ENCODE measurements at places on chromosomes 11 and 22.

GRCh38 chr11:56783448-56784041 is 35.0 kb upstream of the OR9G4 start:
- DNase-seq = no peak

DNA sequence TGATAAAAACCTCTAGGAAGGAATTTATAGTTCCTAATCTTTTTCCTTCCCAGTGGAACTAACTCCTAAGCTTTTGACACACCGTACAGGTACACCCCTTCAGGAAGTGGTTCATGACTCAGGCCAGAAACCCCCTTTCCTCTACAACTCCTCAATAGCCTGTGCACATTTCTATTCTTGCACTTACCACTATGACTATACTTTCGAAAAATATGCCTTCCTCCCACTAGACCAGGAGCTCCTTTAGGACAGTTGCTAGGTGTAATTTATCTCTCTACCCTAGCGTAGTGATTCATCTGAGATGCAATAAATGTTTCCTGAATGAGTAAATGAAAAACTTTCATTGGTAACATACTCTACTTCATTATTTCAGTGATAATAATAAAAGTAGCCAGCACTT is 14.5 kb downstream of the MAP6 start:
- no peak for DNase-seq

DNA sequence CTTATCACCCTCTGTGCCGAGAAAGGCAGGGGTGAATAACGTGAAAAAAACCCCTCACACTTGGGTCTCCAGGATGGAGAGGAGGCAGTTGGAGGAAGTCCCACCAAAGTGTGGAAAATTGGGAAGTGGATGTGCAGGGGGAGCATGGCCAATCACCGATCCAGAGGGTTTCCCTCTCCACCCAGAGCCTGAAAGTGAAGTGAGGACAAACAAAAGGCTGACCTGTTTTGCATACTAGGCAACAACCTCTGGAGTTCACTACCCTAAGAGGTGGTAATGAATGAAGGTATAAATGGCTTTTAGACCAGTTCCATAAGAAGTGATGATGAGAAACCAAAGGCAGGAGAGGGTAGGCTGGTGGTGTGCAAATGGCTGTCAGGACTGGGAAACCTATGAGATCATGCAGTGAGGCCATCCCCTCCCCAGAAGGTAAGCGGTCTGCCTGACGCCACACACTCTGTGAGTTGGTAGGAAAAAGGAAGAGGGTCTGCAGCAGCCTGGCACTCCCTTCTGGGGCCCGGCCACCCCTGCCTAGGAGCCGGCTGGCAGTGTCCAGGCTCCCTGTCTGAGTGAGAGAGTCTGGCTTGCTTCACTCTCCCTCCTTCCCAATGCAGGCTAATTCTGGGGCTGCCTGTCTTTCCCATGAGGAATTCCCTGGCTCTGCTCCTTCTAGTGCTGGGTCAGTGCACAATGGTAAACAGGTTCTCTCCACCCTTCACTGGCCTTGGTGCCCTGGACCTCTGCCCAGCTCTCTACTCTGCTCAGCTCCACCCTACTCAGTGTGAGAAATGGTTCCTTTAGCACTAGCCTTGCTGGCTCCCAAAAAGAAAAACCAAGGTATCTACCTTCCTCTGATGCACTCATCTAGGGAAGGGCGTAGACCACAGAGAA is 15.6 kb downstream of the TBC1D10A start:
- no peak for DNase-seq

DNA sequence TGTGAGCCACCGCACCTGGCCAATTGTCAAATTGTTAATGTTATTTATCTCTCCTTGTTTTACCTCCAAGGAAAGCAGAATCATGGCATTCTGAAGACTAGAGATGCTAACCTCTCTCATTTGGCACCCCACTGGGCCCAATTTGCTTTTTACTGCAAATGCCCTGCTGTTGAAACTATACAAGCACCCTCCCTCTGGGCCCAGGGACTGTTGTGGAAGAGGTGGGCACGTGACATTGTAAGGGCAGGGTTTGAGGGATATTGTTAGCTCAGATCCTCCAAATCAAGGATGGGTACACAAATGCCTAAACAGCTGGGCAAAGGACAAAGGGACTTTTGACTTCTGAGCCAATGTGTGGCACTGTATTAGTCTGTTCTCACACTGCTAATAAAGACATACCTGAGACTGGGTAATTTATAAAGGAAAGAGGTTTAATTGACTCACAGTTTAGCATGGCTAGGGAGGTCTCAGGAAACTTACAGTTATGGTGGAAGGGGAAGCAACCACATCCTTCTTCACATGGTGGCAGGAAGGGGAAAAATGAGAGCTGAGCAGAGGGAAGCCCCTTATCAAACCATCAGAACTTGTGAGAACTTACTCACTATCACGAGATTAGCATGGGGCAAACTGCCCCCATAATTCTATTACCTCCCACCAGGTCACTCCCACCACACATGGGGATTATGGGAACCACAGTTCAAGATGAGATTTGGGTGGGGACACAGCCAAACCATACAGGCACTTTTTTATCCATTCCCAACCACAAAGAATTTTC is 6.5 kb upstream of the ALDH3B2 start:
- no peak for DNase-seq

GRCh38 chr11:115256397-115257197 is 247.6 kb downstream of the CADM1 start:
- DNase-seq = no peak

GRCh38 chr11:134072844-134073243 is 4.0 kb downstream of the JAM3 start:
- no peak for DNase-seq

DNA sequence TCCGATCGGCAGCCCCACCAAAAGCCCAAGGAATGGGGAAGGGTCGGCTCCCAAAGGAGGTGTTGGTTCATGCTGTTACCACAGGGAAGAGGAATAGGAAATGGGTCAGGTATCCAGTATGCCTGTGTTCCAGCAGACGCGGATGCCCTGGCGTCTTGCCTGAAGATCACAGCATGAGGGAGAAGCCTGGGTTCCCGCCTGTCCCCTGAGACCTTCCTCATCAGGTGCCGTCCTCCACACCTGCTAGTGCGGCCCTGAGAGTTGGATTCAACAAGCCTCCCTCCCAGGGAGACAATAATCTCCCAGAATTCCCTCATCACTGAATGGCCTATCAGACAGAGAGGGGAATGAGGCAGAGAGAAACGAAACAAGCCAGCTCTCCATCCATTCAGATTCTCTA is 92.2 kb downstream of the SPATA19 start:
- DNase-seq = no peak

DNA sequence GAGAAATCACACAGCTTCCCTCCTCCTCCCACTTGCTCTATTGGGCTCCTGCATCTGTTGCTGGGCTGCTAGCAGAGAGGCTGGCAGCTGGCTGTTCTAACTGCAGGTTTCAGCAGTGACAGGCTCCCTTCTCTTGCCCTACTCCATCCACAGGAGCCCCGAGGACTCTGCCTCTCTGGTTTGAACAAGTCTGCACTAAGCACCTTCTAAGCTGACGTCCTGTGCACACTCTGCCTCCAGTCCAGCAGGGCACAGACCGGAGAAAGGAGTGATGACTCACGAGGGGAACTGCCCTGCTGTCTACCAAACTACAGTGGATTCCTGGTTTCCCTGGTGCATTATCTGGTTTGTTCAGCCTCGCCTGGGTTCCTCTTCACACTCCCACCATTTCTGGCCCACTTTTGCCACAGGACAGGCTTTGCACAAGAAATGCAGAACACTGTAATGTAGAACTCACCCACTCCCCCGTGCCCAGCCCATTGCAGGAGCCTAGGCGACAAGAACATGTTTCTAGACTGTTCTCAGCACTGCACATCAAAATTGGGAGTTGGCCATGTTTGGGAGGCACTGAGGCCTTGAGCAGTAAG is 26.0 kb downstream of the IL10RA start:
- DNase-seq = no peak

GRCh38 chr22:41905411-41906202 is 9.3 kb downstream of the SHISA8 start:
- DNase-seq = no peak

GRCh38 chr11:75554258-75555022 is 7.6 kb upstream of the SERPINH1 start:
- DNase-seq = no peak
